Lung microvascular endothelial cell (primary cell): ENCODE measurements at places on chromosomes 5 and 9. TPM values are rescaled to one million over a fixed set of nuclear protein-coding genes. Genes with fewer than 3 reads are reported as not detected.

DNA sequence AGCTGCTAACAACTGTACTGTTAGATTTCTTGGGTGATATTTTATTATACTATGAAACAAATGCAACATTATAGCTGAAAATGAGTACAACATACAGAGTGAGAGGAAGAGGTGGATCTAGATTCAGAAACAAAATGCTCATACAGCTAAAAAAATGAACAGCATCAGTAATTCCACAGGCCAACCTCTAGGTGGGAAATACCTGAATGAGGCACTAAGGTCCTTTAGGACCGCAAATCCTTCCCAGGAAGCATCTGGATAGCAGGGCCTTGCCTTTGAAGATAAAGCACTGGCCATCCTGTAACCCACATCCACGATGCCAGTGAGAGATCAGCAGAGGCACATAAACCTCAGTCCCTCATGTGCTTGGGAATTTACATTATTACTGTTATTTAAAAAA is 310.8 kb downstream of the YTHDC2 start:
- DNase-seq, result no peak

GRCh38 chr5:68066277-68066955 is 149.1 kb upstream of the PIK3R1 start:
- DNase-seq, result no peak

GRCh38 chr9:132798817-132799790 is 79.0 kb downstream of the AK8 start:
- no peak for DNase-seq

Gene IFNK
- total RNA-seq, result not detected in 2 replicates

DNA sequence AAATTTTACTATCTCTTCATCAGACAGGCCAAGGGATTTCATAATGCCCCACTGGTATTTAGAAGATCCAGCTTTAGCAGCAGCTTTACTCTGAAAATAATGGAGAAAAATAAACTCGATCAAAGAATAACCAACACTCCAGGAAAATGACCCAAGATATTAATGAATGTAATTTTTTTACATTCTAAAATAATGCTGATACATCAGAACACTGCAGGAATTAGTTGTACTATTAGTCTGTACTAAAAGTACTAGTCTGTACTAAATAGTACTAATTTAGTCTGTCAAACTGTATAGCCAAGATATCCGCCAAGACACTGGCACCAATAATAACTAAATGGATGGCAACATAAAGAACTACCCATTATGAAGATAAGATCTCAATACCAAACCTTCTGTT is 18.1 kb downstream of the LARS1 start:
- no peak for DNase-seq

DNA sequence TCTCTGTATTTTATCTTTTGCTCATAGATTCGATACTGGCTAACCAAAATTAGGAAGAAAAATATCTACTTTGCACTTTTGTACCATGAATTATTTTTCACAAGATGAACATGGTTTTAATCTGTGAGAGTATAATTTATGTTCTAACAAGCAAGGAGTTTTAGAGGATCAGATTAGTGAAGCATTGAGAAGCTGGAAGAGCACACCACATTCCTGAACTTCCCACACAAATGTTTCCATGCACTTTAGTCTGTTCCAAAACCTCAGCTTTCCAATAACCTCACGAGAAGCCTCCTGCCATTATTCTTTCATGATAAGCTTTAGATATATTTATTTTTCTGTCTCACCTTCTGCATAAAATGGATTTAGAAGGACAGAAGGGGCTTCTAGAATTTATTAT is 98.7 kb upstream of the MPDZ start:
- DNase-seq, result no peak

Gene RAPGEF6
- 9.8 and 11.5 TPM in 2 replicates for total RNA-seq

DNA sequence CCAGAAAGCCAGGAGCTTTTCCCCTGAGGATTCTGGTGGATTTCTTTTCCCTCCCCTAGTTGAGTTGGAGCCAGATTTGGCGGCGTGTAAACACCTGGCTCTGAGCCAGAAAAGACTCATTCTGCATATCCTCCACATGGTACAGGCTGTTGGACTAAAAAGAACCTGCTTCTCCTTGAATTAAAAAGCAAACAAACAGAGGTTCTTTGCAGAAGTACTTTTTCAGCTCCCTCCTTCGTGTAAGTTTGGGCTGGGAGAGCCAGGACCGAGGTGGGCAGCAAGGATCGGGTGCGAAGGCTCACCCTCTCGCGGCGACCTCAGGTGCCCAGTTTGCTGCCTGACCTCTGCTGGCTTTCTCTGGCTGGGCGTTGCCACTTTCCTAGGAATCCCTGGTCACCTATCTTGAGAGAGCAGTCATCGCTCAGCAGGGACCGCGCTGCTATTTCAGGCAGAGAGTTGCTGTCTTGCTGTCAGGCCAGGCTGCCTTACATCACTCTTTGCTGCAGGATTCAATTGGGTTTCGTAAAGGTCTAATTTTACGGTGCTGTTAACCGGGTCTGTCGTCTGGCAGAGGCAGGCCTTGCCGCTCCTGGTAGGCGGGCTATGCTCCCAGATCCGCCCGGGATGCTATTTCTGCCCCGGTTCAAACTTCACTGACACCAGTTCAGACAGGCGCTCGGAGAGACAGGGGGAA is 3.2 kb downstream of the PAPPA start:
- peak; percentile 4 for DNase-seq

- no peak for DNase-seq
Observed at GRCh38 chr9:137252555-137253506, 1.7 kb downstream of the STPG3 start.

DNA sequence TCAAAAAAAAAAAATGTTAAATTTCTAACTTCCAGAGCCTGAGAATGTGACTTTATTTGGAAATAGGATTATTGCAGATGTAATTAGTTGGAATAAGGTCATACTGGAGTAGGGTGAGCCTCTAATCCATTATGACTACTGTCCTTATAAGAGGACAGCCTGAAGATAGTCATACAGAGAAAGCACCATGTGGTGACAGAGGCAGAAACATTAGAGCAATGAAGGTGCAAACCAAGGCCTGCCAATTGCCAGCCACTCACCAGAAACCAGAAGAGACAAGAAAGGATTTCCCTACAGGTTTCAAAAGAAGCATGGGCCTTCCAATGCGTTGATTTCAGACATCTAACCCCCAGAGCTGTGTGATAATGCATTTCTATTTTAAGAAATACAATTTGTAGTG is 659.2 kb upstream of the CHD1 start:
- DNase-seq, result no peak

Gene TRIM7
- 0.99 and 4.6 TPM in 2 replicates for total RNA-seq

GRCh38 chr5:58761407-58761806 is 178.5 kb downstream of the RAB3C start:
- no peak for DNase-seq
